ENCODE measurements at places on chromosomes 12 and 14.
A peak's percentile ranks its signal among the peaks of the same experiment; 100 is the strongest.

- DNase-seq: no peak
Measured at GRCh38 chr12:115481141-115481540, 796.4 kb downstream of the MED13L start.

DNA sequence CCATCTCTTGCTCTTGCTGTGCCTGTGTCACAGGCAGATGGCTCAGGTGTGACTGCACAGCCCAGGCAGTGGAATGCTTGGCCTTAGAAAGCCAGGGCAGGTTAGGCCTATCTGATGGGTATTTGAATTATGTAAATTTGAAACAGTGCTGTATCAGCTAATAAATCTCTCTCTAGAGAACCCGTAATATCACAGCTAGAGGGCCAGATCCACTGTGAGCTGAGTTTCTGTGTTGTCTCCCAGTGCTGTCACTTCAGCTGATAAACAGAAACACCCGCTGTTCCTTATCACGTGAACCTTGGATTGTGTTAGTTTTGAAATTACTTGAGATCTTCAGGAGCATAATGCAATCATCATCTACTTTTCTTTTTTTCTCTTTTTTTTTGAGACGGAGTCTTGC lies 21.5 kb upstream of the ALDH2 start:
- DNase-seq: no peak

- peak; percentile 16 for DNase-seq
Measured at GRCh38 chr14:68210729-68211299, 391.2 kb downstream of the RAD51B start.

GRCh38 chr12:110245369-110245772 lies 35.7 kb upstream of the ATP2A2 start:
- peak; percentile 51 for DNase-seq

DNA sequence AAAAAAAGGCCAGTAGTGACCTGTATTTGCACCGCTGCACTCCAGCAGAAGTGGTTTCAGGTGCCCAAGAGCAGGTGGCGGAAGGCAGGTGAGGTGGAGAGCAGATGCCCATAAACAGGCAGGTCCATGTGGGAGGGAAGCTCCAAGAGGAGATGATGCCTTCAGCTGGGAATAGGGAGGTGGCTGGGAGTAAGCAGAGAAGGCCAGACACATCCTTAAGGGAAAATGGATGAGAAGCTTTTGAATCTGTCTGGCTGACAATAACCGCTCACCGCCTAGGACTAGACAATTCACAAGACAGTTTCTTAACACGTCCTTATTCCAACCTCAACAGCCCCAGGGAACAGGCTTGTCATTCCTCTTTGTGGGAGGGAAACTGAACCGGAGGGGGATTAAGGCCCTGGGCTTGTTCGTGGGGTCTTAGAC lies 43.9 kb upstream of the PLEKHG6 start:
- no peak for DNase-seq

- no peak for DNase-seq
Measured at GRCh38 chr12:113328368-113328889, 6.5 kb downstream of the SLC8B1 start.

DNA sequence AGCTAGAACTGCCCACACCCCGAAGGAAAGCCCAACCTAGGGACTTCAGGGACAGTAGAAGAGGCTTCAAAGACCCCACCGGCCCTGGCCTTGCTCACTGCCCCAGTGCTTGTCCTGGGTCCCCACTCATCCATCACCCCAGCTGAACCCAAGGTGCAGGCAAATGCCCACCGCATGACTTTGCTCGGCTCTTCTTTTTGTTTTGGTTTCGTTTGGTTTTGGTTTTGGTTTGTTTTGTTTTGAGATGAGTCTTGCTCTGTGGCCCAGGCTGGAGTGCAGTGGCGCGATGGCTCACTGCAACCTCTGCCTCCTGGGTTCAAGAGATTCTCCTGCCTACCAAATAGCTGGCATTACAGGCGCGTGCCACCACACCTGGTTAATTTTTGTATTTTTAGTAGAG lies 9.0 kb downstream of the CCDC85C start:
- peak; percentile 17 for DNase-seq

- DNase-seq: no peak
Measured at GRCh38 chr12:8899830-8900229, 14.5 kb upstream of the PHC1 start.

DNA sequence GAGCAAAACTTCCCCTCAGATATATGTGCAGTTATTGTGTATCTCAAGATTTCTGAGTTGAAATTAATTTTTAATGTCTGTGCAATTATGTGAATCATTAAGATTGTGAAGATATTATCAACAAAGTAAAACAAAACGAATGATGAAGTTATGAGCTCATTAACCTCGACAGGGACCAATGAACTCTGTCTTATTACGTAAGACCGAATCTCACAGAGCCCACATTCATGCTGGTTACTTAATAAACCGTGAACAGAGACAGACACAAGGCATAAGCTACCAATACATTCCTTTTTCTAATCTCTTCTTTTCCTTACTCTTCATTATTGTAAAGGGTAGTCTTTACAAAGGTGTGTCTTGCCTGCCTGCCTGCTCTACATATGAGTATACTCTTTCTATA lies 568.7 kb downstream of the RPS29 start:
- no peak for DNase-seq

DNA sequence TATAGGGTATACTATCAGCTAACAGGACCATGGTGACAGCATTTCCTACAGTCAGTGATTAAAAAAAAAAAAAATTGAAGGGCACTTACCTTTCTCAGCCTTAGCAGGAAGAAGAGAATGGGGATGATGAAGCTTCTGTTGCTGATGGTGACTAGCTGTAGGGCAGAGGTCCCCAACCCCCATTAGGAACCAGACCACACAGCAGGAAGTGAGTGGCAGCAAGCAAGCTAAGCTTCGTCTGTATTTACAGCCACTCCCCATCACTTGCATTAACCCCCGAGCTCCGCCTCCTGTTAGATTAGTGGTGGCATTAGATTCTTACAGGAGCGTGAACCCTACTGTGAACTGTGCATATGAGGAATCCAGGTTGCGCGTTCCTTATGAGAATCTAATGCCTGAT lies 91.3 kb upstream of the USP44 start:
- DNase-seq: no peak

- no peak for DNase-seq
Measured at GRCh38 chr12:53659011-53659551, 16.8 kb downstream of the ATP5MC2 start.

- no peak for DNase-seq
Measured at GRCh38 chr14:100286484-100287191, 19.6 kb downstream of the SLC25A29 start.

DNA sequence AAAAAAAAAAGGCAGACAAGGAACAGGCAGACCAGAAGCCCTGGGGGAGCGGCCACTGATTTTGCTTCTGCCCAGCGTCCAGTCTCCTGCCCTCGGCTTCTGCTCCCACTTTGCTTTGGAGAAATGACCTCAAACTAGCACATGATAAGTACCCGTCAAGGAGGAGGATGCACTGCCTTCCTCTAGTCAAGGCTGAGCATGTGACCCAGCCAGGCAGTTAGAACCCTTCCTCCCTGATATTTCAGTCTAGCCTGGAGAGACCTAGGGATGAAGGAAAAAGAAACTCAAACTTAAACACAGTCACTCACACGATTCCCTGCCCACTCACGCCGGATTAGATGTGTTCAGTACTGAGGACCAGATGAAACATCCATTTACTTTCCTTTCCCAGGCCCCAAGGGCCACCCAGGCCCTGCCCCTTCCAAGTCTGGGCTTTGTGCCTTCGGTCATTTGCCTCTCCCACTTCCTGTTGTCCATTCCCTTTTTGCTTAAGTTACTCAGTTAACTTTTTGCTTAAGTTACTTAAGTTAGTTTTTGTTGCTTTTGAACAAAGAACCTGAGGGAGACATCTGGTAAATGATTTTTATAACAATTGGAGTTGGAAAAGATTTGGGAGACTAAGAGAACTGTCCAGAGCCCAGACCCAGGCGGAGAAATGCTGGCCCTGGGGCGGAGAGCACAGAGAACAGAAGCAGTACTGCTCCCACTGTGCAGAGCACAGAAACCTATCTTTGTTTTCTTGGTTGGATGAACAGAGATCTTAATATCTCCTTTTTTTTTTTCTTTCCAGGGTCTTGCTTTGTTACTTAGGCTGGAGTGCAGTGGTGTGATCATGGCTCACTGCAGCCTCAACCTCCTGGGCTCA lies 23.0 kb upstream of the TTC7B start:
- no peak for DNase-seq

DNA sequence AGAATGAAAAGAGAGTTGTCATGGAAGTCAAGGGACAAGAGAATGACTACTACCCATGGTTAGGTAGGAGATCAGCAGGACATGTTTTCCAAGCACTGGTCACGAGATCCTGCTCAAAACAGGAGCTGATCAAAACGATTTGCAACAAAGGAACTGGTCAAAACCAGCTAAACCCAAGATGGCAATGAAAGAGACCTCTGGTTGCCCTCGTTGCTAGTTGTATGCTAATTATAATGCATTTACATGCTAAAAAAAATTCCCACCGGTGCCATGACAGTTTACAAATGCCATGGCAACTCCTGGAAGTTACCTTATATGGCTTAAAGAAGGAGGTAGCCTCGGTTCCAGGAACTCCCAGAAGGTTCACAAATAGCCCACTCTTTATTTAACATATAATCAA lies 95.0 kb upstream of the OTX2 start:
- no peak for DNase-seq

DNA sequence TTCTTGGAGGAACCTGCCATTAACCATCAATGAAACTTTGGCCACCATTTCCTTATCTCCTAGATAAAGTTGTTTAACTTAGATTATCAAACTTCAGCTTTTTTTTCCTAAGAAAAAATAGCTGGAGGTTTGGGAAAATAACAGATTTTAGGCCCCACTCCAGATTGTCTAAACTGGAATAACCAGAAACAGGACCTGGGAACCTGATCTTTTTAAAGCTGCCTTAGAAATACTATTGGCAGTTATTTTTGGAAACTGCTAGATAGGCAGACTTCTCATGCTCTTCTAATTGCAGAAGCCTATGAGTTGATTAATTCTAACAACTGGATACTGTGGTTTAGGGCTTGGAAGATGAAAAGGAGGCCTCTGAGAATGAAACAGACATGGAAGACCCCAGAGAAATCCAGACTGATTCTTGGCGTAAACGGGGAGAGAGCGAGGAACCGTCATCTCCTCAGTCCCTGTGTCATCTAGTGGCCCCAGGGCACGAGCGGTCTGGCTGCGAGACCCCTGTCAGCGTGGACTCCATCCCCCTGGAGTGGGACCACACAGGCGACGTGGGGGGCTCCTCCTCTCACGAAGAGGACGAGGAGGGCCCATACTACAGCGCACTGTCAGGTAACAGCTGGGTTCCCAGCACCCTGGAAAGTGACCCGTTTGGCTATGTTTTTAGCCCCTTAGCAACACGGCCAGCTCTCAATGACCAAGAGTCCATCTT lies 80.2 kb downstream of the ESR2 start:
- no peak for DNase-seq

DNA sequence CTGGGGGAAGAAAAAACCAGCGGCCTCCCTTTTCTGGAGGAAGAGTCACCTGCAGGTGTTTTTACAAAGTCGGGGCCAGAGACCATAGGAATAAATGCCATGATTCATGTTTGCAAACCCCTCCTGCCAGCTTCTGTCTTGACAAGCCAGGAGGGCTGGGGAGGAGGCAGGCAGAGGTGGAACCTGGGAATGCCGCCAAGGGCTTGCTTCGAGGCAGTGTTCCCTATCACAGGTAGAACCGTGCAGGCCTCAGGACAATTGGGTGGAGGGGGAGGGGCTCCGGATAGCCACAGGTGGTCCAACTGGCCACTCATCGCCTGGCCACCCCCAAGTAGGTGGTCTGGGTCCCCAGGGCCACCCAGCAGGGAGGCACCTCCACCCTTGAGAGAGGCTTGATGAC lies 14.2 kb upstream of the DLK1 start:
- no peak for DNase-seq

DNA sequence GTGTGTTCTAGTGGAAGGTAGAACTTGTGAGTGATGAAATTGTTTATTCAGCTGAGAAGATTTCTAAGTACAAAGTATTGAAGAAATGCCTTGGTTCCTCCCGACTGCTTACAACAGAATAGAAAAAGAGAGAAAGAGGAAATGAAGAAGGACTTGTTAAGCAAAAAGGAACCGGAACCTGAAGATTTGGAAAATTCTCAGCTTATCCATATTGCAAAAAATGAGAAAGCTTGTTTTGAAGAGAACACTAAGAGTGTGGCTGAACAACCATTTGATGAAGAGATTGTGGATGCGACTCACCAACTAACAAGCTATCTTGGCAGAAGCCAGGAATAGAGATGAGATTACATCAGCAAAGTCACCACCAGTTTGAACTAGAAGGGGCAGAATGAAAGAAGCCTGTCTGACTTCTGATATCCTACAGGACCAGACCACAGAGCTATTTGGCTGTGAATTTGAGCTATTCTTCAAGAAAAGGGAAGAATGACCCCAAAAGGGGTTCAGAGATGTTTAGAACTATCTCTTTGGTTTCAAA lies 15.1 kb downstream of the NDUFA9 start:
- no peak for DNase-seq

DNA sequence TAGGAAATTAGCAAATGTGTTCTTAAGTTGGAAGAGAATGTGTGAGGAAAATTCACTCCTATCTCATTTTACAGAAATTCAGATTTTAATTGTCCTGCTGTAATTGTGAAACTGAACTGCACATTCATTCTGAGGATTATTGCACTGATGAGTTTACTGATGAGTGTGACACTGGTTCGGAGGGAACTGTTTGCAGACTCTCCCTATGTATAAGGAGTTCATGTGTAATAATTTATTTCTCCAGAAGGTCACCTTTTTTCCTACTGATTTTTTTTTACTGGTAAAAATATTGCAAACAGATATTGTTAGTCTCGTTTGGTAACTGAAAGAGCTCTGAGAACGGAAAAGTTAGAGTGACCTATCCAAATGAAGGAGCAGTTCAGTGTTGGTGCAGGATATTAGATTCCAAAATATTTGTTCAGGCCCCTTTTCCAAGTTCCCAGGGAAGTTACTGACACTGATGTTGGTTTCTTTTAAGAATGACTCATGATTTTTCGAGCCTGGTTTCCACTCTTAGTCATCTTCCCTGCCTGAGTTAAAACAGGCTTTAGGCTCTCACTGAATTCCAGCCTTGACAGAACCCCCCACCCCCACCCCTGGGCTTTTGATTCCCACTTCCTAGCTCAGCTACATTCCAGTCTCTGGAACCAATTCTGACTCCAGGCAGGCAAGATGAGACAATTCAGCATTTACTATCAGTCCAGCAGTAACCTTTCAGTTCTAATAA lies 18.4 kb downstream of the ANO6 start:
- DNase-seq: no peak

DNA sequence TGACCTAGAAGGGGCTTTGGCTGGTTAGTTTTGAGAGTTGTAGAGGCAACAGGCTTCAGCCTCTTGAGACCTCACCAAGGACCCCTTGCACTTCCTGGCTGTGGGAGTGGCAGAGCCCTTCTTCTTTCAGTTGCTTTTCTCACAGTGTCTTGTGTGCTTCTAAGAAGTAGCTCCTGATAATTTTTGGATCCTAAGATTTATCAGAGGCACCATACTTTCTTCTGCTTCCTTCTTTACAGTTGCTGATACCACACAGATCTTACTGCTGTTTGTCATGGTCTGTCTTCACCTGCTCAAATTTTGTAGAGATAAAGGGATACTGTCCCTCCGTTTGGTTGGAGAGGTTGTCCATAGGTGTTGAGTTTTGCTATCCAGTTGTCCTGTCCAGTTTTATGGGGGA lies 33.8 kb downstream of the VRK1 start:
- DNase-seq: no peak

Measured in stimulated activated CD4-positive, alpha-beta T cell treated with anti-CD3 and anti-CD28 coated beads, Interleukin-4, amount 100 ng/mL, for 4 hours (primary cell).